ENCODE measurements at places on chromosomes 16 and 17.
A peak's percentile ranks its signal among the peaks of the same experiment; 100 is the strongest.

- no peak for DNase-seq
Measured at GRCh38 chr17:76480632-76481031, 13.2 kb downstream of the AANAT start.

GRCh38 chr17:6427279-6427781, 7.6 kb downstream of the AIPL1 start:
- DNase-seq, result no peak

GRCh38 chr17:386141-386876, 33.7 kb upstream of the RPH3AL start:
- DNase-seq, result no peak

GRCh38 chr16:27109666-27110523, 43.2 kb downstream of the C16orf82 start:
- DNase-seq, result peak; percentile 32

DNA sequence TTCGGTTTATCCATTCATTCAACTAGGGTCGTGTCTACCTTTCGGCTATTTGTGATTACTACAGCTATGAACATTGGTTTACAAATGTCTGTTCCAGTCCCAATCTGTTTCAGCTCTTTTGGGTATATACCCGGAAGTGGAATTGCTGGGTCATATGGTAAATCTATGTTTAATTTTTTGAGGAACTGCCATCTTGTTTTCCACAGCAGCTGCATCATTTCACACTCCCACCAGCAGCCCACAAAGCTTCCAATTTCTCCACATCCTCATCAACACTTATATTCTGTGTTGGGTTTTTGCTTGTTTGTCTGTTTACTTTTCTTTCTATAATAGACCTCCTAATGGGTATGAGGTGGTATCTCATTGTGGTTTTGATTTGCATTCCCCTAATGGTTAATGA, 48.7 kb upstream of the GINS3 start:
- no peak for DNase-seq

- DNase-seq, result no peak
Measured at GRCh38 chr16:12869698-12870427, 31.5 kb upstream of the SHISA9 start.

- DNase-seq, result no peak
Measured at GRCh38 chr16:11986521-11987057, 10.1 kb downstream of the SNX29 start.

DNA sequence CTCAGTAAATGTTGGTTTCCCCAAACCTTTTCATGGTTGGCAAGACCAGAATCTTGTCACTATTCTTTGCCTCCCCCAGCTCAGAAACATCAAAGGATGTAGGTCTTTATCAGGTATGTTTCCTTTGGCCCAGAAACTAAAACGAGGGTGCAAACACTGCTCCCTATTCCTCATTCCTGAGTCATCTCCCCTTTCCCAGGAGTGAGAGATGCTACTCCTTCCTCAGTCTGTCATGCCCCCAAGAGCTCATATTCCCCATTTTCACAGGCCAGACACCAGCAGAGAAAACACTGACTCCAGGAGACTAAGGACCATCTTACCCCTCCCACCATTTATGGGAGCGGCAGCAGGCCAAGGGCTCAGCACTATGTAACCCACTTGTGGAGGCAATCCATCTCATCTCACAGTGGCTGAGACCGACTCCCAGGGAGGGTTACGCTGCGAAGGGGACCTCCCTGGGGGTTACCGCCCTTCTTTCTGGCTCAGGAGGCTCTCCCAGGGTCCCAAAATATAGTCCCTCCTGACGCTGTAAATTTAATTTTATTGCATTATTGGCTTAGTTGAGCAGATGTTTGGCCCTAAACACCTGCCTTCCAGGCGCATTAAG, 1.5 kb downstream of the GEMIN4 start:
- DNase-seq, result no peak

DNA sequence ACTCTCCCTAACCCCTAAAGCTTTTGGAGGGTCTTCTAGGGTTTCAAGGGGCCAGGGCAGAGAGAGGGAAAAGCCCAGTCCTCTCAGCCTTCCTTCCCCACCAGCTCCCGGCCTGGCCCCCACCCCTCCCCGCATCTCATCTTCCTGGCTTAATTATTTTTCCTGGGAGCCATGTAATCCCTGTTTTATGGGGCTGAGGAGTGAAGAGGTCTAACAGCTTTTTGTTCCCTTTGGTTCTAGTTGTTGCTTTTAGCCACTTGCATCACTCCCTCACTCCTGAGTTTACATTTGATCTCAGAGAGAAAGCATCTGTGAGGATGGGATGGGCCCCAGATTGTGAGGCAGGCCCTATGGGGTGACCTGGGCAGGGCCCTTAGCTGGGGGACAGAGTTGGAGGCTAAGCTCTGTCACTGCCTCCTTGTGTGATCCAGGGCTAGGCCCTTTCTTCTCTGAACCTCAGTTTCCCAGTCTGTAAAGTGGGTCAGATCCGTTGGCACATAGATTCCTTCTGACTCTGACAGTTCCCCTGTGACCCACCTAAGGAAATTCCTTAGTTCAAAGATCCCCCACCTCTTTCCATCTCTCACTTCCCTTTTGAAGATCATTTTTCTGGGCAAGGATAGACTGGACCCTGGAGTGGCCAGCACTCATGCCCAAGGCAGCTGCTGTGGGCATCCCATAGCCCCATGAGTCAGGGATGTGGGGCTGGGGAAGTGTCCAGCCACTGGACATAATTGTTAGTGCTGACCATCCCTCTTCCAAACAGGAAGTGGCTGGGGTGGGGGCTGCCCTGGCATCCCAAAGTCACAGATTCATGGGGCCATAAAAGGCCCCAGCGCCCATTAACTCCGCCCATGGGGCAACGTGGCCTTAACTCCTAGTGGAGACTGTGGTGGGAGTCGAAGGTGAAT, 20.1 kb downstream of the UNC119 start:
- DNase-seq, result no peak

DNA sequence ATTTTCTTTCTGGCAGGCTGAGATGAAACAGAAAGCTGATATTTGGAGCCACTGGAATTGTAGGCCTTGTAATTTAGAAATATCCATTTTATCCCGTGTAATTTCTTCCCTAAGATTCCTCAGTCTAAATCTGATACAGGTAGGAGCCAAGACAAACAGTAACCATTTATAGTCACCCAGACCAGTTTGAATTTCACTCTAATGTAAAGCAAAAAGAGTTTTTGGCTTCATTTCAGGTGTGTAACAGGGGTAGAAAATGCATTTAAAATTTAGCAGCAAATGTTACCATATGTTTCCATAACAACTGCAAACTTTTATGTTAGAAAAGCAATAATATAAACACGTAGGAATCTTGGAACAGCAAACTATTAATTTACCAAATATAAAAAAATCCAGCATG, 249.4 kb downstream of the FTO start:
- DNase-seq, result no peak

DNA sequence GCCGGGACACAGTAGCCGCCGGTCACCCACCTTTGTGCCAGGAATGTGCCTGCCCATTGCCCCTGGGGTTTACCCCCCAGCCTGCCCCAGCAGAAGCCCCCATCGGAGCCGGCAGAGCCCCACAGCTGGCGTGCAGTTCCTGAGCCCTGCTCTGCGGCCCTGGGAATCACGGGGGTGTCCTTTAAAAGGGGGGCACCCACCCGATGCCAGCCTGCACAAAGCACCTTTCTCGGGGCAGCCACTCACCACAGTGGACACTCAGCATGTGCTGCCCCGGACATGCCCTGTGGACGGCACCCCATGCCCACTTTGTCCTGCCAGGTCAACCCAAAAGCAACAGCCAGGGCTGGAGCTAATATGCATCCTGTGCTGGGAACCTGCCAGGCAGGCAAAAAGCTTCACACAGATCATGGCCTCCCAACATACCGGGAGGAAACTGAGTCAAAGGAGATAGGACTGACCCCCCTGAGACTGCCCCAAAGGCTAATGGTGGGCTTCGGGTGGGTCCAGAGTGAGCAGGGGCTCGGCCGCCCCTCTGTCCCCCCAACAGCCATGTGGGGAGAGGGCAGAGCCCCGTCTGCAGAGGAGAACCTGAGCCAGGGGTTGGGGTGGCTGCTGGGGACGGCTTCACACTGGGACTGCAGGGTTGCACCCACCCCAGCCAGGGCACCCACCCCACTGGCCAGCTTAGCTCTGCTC, 45.8 kb upstream of the ZC3H18 start:
- no peak for DNase-seq

All from hematopoietic multipotent progenitor cell treated with erythropoietin and hydrocortisone succinate and interleukin-3 and kit ligand, for 17 days (in vitro differentiated cells).